ENCODE measurements at places on chromosomes 7 and 10.

DNA sequence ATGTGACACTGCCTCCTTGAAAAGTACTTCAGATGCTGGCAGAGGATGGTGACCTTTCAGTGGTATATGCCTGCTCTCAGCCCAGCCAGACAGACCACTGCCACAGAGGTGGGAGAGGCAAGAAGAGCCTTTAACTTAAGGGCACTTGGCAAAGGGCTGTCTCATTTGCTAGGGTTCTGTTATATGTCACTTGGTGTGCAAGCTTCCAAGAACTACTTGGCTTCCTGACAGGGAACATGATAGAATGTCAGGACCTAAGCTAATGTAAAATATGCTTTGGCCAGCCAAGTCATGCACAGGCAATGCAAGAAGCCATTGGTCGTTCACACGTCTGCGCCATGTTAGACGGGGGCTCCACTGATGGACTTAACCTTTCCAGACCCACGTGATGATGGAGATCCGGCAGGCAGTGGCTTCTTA lies 54.7 kb downstream of the RBM20 start:
- no peak for DNase-seq

- no peak for DNase-seq
These were observed 256.3 kb upstream of the CSTF2T start for GRCh38 chr10:51955696-51956095.

DNA sequence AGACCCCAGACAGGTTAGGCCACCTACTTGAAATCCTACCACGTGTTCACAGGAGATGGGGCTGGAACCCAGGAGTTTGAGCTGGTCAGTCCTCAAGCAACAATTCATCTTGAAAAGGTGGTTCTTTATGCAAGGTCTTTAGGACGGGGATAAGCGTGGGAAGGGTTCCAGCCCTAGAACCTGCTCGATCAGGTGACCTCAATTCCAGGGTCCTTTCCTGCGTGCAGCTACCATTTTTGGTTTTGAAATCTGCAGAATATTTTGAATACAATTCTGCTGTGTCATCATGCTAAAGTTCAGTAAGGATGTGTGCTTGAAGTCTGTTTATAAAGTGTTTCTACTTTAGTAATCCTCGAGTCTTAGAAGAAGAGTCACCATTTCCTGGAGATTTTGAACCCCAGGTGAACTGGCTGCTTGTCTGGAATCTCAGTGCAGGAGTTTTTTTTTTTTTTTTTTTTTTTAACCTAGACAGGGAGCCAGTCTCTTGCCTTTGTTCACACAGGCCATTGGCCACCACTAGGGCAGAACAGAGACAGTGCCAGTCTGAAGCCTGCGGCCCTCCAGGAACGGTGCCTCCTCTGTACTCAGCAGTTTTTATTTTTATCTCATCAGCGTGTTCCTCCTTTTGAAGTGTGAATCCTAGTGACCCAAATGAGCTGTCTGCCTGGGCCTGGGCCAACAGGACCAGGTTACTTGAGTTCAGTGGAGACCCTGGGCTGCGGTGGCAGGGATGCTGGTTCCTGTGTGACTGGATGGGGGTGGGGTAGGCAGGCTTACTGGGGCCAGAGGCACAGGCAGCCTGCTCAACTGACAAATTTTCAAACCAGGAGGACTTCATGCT lies 54.6 kb downstream of the EEPD1 start:
- DNase-seq, result no peak

GRCh38 chr7:105521027-105521716 lies 899 bp downstream of the PUS7 start:
- DNase-seq, result no peak

GRCh38 chr7:156832195-156832877 lies 60.6 kb downstream of the LMBR1 start:
- no peak for DNase-seq

GRCh38 chr10:77925795-77926565 lies 575 bp downstream of the DLG5 start:
- DNase-seq, result no peak

DNA sequence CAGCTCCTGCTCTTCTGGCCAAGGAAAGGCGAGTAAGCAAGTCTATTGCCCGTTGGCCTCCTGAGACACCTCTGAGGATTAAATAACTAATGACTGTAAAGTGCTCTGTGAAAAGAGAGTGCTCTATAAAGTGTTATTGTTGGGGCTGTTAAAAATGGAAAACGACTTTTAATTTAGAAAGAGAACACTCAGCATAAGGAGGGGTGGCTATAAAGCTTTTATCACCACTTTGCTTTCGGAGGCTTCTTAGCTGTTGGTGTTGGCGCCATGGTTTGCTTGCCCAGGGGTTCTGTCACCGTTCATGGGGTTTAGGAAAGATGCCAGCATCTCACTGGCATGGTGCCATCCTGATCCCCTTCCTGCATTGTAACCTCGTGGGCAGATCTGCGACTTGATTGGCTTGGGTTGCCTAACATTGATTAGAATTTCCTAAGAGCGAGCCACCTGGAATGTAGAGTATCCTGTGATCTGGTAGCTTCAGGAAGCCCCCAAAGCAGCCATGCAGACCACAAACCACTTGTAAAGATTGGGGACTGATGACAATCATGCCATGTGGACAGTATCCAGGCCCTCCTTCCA lies 509.9 kb downstream of the LRMDA start:
- DNase-seq, result no peak

DNA sequence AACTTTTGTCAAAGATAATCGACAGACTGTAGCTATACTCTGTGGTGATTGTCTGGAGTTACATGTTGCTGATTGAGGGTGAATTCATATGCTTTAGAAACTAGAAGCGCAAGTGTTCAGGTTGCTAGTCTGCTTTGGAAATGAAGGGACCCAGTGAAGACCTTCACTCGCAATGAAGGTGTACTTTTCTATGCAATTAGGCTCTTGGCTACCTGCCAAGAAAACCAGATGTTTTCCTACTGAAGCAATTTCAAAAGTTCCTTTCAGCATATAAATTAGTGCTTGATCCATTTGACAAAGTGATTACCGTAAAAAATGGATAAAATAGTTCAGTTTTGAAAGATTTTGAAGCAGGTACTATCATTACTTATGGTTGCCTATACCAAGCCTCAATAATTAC lies 10.0 kb upstream of the STK31 start:
- DNase-seq, result no peak

- DNase-seq, result no peak
These were observed 86.0 kb downstream of the FANK1 start for GRCh38 chr10:125982260-125982948.

DNA sequence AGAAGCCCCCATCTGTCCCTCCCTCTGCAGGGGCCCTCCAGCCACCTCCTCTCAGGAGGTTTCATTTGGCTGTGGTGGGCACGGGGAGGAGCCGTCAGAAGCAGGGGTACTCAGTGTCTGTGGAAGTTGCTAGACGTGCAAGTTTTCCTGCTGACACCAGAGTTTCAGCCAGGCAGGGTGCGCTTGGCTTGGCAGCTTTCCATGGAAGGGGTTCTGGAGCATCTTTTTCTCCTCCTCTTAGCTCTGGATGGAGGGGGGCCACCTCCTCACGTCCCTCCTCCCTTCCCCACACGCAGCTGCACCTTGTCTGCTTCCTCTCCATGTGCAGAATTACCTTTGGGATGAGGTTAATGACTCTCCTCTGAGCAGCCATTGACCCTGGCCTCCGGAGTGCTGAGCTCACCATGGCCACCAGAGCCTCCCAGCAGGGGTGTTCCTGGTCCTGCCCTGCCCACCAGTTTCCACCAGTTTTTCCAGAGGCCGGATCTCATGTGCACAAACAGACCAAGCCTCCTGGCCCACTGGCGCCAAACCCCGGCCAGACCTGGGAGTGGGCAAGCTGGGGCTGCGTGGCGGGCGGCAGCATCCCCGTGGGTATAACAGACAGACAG lies 579.8 kb upstream of the FOXK1 start:
- DNase-seq, result no peak

- DNase-seq, result no peak
These were observed 72.3 kb upstream of the PHYHIPL start for GRCh38 chr10:59104186-59104585.

GRCh38 chr10:75111907-75112679 lies 637 bp downstream of the SAMD8 start:
- DNase-seq, result no peak

- no peak for DNase-seq
These were observed 635.8 kb downstream of the PARD3 start for GRCh38 chr10:34179280-34179679.

GRCh38 chr7:6350433-6351058 lies 78.1 kb upstream of the CYTH3 start:
- DNase-seq, result no peak

- no peak for DNase-seq
These were observed 614.3 kb downstream of the XPNPEP1 start for GRCh38 chr10:109308971-109309370.

- DNase-seq, result no peak
These were observed 1156.3 kb downstream of the SORCS3 start for GRCh38 chr10:105797234-105797890.

GRCh38 chr10:119502209-119502608 lies 40.3 kb downstream of the RGS10 start:
- DNase-seq, result peak; percentile 38

All from stimulated activated CD4-positive, alpha-beta T cell treated with anti-CD3 and anti-CD28 coated beads, Interleukin-1b, Interleukin-23, amount 100 ng/mL, for 1 hour (primary cell).